ENCODE measurements at places on chromosomes 16 and 17.

DNA sequence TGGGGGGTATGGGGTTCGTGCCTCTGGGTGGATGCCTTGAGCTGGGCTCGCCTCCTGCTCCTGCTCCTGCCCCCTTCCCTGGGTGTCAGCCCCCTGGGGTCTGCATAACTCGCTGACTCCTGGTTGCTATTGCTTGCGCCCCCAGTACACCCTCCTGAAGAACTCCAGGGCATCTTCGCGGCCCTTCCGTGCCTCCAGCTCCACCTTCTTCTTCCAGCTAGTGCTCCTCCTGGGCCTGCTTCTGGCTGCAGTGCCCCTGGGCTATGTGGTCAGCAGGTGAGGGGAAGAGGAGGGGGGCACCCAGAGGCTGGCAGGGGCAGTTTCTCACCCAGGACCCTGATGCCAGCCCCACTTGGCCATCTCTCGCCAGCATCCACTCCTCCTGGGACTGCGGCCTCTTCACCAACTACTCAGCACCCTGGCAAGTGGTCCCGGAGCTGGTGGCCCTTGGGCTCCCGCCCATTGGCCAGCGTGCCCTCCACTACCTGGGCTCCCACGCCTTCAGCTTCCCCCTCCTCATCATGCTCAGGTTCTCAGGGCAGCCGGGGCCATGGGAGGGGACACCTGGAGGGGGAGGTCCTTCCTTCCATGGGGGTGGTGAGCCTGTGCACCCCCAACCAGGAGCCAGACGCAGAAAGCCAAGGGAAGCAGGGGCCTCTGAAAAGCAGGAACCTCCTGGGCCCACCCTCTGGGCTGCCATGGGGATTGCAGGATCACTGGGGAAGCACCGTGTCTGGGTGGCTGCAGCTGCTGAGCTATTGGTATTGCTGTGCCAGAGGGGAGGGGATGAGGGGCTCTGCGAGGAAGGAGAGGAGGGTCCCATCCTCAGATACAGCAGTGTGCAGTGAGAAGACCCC lies 7.8 kb upstream of the C17orf99 start:
- no peak for DNase-seq

DNA sequence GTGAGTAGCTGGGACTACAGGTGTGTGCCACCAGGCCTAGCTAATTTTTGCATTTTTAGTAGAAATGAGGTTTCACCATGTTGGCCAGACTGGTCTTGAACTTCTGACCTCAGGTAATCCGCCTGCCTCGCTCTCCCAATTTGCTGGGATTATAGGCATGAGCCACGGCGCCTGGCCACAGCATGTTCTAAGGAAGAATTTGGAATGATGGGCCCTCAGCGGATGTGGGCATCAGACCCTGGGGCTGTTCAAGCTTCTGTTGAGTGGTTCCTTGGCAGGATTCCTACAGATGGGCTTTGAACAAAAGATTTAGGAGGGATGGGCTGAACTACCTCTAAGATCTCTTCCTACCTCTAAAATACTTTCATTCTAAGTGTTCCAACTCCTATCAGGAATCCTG lies 4.1 kb downstream of the PRPSAP2 start:
- no peak for DNase-seq

DNA sequence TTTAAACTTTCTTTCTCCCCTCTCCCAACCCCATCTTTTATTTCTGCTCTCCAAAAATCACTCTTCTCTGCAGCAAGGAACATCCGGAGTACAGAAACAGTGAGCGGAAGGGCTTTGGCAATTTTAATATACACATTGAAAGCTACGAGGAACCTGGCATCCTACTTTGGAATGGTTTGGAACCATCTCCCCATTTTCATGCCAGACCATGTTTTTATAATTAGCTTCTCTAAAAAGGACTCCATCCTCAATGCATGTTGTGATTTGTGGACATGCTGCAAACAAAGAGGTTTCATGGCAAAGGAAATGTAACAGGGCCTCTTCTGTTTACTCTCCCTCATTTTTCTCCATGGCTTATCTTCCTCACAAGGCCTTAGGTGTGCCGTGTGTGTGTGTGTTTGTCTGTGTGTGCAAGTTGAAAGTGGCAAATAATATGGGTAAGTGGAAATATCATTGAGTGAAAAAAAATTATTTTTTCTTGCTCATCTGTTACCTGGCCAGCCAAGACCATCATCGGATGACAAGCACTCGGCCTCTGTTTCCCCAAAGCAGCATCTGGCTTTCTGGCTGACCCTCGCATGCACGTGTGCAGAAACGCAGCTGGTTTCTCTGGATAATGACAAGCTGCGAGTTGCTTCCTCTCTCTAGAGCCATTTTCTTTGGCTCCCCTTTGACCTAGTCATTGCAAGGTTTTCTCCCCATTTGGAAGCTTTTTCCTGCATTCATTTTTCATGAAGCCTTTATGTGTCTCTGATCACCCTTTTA lies 585.0 kb downstream of the TMEM114 start:
- DNase-seq, result no peak

DNA sequence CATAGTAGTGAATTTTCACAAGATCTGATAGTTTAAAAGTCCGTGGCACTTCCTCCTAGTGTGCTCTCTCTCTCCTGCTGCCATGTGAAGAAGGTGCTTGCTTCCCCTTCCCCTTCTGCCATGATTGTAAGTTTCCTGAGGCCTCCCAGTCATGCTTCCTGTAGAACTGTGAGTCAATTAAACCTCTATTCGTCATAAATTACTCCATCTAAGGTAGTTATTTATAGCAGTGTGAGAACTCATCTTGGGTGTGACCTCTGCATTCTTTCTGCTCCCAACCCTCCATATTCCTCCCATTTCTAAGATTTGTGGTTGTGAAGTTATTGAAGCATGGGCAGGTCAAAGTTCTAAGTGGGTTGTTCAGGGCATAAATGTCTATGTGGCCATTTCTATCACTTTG lies 62.1 kb upstream of the ADAMTS18 start:
- DNase-seq, result no peak

DNA sequence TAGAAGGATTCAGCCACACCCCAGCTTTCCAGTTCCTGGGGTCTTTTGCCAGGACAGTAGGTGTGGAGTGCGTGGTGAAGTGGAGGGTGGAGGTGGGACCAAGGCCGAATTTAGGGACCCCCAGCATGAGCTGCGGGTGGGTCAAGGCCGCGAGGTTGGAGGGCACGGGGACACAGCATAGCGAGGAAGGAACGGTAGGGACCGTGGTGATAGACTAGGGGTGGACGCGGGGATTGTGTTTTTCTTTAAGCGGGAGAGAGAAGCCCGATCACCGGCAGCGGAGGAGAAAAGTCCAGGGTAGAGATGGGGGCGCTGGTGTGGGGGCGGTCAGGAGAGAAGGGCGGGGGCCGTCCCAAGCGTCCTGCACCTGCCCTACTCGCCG lies 261 bp upstream of the B4GALNT2 start:
- no peak for DNase-seq

All from RKO (cell line).